ENCODE measurements at places on chromosomes 5 and 9. TPM values are rescaled to one million over a fixed set of nuclear protein-coding genes. Genes with fewer than 3 reads are reported as not detected.
A peak's percentile ranks its signal among the peaks of the same experiment; 100 is the strongest.

The CCL27 gene
- total RNA-seq = not detected

GRCh38 chr5:147065071-147065470, 169.8 kb upstream of the STK32A start:
- no peak for DNase-seq

DNA sequence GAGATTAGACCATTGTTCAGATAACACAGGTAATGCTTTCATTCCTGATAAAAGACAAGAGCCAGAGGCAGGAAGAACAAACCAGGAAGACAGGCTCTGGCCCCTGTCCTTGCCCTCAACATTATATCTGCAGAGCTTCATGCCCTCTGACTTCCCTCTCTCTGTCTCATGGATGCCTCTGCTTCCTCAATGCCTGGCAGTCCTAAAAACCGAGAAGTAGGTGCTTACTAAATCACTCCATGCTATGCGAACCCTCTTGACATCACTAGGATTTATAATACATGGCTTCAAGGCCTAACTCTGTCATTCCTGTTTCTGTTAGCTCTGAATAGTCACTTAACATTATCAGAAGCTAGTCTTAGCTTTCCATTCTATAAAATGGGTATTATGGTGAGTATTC, 117.8 kb downstream of the TLR4 start:
- no peak for DNase-seq

The C9 gene
- not detected for total RNA-seq

DNA sequence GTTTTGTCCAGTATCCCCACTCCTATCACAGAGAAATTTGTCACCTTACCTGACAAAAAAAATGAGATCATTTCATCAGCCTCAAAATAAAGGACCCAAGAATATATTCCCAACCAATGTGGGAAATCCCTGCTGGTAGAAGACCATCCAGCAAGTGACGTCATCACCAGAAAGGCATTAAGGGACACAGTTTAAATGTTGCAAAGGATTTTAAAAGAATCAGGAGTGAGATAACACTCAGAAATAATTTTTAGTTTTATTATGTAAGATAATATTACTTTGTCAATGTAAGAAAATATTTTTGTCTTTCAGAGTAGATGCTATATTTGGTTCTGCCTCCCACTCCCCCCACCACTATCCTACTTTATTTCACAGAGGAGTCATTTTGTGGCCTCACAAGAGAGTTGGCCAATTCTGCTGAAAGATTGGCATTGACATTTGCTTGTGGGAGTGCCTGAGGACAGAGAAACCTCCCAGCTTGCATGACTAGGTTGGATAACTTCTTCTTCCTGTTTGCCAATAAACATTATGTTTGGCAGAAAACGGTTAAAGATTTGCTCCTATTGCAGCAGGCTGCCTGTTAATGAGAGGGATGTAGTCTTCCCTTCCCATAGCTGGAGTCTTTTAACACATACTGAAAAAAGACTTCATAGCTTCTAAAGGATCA, 288.6 kb upstream of the DAB2 start:
- no peak for DNase-seq

DNA sequence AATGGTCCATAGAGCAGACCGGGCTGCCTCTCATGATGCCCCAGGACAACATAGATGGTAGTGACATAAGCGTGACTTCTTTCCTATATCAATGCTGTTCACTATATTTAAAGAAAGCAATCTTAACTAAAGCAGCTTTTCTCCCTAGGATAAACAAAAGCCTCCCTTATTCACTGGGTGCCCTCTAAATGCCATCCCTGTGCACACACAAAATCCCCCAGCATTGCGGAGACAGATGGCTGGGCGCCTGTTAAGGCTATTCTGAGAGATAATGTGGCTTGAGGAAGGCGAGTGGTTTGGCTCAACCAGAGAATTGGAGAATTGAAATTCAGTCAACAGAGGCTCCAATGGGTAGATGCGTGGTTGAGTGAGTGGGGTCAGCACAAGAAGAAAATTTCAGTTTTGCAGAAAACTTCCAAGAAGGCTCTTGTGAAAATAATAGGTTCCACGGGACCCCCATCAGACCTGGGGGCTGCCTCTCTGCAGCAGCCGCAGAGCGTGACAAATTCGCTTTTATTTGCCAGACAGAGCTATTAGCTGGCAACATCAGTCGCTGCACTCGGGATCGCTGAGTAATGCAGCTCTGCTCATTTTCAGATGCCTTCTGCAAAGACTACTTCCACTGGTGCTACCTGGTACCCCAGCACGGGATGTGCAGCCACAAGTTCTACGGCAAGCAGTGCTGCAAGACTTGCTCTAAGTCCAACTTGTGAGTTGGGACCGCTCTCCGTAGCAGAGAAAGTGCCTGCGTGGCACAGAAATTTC, 103.9 kb upstream of the ICE1 start:
- DNase-seq = no peak

The EGFL7 gene
- not detected for total RNA-seq

DNA sequence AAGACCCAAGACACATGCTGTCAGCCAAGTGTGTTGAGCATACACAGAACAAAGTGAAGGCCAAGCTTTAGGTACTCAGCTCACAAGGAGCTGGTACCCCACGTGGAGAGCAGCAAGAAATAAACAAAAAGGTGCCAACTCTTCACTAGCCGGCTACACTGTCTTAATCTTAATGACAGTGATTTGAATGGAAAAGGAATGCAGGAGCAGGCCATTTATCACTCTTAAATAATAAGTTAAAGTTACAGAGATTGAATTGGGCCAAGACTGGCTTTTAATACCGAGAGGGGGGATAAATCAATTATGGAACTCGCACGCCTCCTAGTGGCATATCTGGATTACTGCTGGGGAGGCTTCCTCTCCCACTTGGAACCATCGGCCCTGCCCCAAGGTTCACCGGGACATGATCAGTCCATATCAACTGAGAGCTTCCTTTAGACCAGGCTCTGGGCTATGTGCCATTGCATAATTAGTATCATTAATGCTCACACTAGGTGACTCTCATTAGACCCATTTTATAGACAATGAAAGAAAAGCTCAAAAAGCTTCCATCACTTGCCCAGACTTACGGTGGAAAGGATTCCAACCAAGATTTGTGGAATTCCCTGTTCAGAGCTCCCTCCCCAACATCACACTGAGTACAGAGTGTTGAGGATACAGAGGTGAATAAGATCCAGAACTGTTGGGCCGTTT, 94.0 kb downstream of the ACTL7B start:
- peak; percentile 4 for DNase-seq

DNA sequence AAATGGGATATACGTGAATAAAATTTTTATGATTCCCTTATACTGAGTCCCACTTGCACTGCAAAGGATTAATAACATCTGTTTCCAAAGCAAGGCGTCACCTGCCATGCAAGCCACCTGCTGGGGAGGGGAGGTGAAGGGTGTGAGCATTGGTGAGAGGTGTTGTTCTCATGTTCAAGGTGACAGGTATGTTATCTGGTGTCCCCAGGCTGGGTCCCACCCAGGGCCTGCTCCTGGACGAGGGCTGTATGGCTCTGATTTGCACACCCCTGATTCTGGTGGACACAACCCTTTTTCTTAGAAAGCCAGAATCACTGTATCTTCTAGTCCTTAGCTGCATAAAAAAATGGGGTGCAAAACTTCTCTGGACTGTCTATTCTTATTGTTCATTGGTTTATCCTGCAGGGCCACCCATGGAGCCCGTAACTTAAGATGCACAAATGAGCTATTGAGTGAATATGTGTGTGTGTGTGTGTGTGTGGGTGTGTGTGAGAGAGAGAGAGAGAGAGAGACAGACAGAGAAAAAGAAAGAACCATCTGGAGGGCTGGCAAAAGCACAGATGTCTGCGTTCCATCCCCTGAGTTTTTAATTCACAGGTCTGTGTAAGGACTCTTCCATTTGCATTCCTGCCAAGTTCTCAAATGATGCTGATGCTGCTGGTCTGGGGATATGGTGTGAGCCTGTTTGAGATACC, 53.7 kb downstream of the SYK start:
- no peak for DNase-seq

The N4BP3 gene
- 2.0 TPM for total RNA-seq

- DNase-seq = no peak
These were observed 124.5 kb downstream of the ASTN2 start for GRCh38 chr9:117290306-117290840.

DNA sequence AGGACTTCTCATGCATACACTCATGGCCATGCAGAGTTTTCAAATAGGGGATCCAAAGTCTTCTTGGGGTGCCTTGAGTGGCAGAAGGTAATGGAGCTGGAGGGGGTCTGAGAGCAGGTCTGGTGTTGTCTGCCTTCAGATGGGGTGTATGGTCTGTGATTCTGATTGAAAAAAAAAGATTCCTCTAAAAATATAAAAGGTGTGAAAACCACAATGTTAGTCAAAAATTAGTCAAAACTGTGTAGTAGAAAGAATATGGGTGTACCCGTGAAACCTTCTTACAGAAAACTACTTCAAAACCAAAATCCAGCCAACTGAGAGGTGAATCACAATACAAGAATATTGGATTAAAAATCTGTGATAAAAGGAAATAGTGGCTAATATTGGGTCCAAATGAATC, 20.1 kb downstream of the DOCK2 start:
- DNase-seq = no peak

DNA sequence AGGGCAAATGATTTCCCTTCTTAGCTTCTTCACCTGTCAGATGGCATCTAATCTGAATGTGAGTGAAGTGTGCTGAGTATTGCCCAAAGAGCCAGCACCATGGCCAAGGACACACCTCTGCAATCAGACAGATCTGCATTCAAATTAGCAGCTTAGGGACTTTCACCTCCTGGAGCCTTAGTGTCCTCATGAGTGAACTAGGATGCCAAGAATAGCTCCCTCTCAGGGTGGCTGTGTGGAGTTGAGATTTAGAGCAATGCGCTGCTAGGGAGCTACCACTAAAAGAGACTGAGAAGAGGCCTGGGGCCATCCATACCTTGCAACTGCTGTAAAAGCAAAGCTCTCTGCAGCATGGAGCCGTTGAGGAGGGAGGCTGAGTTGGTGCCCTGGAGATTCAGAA, 1.4 kb downstream of the CIZ1 start:
- no peak for DNase-seq

DNA sequence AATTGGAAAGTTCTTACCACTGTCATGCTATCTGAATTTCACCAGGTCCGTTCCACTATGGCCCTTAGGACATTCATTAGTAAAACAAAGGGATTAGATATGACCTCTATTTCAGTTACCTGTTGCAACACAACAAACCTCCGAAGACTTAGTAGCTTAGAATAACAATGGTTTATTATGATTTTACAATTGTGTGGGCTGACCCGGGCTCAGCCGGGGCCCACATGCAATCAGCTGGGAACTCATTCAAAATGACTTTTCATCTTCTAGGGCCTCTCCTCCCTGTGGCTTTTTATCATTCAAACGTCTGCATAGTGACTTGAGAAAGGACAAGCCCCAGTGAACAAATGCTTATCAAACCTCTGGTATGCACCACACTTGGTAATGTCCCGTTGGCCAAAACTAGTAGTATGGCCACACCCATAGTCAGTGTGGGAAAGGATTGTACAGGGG, 2.3 kb upstream of the FBXW11 start:
- no peak for DNase-seq

The C5orf34 gene
- 2.5 TPM for total RNA-seq

GRCh38 chr5:52685566-52685965, 102.2 kb upstream of the ITGA1 start:
- DNase-seq = no peak

GRCh38 chr5:76604838-76605237, 18.4 kb downstream of the F2RL2 start:
- DNase-seq = no peak

- no peak for DNase-seq
These were observed 205.1 kb downstream of the RAB3C start for GRCh38 chr5:58787987-58788386.

DNA sequence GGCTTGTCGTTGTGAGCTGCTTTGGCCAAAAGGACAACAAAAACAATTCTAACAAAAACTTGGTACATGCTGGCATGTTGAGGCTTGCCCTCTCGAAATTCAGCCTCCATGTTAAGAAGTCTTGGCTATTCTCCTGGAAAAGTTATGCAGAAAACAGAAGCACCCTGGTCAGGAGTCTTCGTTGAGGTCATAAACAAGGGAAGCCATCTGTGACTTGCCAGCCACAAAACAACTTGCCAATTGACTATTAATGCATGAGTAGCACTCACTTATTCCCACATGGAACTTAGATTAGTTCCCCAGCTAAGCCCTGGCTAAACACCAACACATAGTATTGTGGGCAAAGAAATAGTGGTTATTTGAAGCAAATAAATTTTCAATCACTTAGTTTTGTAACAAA, 521.0 kb upstream of the CHD1 start:
- no peak for DNase-seq

GRCh38 chr5:73284985-73285384, 112.0 kb downstream of the TMEM174 start:
- no peak for DNase-seq

The OR2V2 gene
- total RNA-seq = not detected

The P4HA2 gene
- total RNA-seq = 0.28 TPM

The NUTM2F gene
- not detected for total RNA-seq

DNA sequence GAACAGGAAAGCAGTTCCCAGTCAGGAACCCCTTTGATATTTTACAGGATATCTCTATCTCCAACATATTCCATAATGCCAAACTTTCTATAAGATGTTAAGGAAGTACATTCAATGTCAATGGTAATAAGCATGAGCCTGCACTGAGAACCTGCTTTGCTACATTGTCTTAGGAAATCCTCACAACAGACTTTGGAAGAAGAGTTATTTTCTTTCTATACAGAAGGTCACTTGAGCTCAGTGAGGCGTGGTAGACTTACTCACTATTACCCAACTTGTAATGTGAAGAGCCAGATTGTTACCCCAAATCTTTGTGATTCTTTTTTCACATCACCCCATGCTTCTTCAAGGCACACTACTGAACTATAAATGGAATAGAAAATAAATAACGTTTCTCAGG, 435.9 kb downstream of the DNAH5 start:
- no peak for DNase-seq

- no peak for DNase-seq
These were observed 28.4 kb upstream of the HK3 start for GRCh38 chr5:176927562-176927961.

GRCh38 chr5:169788168-169788567, 151.1 kb downstream of the DOCK2 start:
- DNase-seq = no peak

- no peak for DNase-seq
These were observed 16.1 kb upstream of the IL13 start for GRCh38 chr5:132641841-132642240.

- no peak for DNase-seq
These were observed 137.5 kb downstream of the GAPVD1 start for GRCh38 chr9:125399165-125399564.

DNA sequence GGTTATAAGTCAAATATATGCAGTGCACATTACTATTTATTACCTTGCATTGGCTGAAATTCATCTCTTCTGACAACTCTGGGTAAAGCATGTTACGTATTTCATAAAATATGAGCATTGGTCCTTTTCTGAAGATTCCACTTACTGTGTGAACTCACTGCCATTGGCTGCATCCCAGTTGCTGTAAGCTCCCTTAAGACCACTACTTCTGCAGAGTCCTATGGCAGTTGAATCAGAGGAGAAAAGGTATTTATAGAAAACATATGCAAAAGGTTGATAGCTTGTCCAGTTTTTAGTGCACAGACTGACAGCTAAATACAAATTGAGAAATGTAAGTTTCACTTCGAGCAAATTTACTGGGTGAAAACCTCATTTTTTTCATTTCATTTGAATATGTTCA, 394.6 kb upstream of the ARRDC3 start:
- no peak for DNase-seq

The SLC2A6 gene
- total RNA-seq = 2.5 TPM

The NUP155 gene
- total RNA-seq = 30.0 TPM

GRCh38 chr5:110925398-110925797, 146.1 kb upstream of the TSLP start:
- no peak for DNase-seq

- no peak for DNase-seq
These were observed 73.3 kb upstream of the OSMR start for GRCh38 chr5:38772471-38772870.

GRCh38 chr5:64746446-64746845, 22.0 kb downstream of the SREK1IP1 start:
- no peak for DNase-seq

Measured in CD4-positive, alpha-beta memory T cell (primary cell).